Activated T-cell treated with anti-CD3 and anti-CD28 coated beads, Interleukin-2, amount 50 U/mL, for 48 hours (primary cell): ENCODE measurements at places on chromosomes 12 and 14.

- no peak for DNase-seq
These were observed 1.0 kb upstream of the ANO6 start for GRCh38 chr12:45214749-45215418.

GRCh38 chr14:82113710-82114109 lies 580.1 kb upstream of the SEL1L start:
- no peak for DNase-seq

DNA sequence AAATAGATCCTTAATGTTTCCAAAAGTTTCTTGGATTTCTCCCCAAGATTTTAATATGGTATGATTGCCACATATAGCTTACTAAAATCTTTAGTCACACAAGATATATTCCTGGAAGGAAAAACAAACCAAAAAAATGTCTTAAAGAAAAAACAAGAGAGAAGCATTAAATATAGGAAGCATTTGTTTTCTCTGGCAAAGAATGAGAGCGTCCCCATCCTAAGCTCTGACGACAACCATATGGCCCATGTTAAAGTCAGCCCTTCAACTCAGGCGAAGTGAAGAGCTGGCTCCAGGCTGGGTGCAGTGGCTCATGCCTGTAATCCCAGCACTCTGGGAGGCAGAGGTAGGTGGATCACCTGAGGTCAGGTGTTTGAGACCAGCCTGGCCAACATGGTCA lies 35.6 kb downstream of the GCH1 start:
- DNase-seq, result no peak

DNA sequence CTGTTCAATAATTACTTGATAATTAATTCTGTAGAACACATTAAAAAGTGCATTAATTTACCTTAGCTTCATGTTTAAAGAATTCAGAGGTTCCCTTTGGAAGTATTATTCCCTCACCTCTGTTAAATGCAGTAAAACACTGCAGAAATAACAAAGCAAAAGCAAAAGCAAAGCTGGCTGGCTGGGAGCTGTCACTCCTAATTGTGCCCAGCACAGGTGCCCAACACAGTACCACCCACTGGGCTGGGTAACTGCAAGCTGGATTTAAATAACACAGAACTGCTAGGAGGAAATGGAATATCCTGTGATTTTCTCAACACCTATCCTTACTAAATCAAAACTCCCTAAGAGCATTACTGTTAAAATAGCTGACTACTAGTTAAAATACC lies 72.6 kb downstream of the SLC2A13 start:
- DNase-seq, result no peak

DNA sequence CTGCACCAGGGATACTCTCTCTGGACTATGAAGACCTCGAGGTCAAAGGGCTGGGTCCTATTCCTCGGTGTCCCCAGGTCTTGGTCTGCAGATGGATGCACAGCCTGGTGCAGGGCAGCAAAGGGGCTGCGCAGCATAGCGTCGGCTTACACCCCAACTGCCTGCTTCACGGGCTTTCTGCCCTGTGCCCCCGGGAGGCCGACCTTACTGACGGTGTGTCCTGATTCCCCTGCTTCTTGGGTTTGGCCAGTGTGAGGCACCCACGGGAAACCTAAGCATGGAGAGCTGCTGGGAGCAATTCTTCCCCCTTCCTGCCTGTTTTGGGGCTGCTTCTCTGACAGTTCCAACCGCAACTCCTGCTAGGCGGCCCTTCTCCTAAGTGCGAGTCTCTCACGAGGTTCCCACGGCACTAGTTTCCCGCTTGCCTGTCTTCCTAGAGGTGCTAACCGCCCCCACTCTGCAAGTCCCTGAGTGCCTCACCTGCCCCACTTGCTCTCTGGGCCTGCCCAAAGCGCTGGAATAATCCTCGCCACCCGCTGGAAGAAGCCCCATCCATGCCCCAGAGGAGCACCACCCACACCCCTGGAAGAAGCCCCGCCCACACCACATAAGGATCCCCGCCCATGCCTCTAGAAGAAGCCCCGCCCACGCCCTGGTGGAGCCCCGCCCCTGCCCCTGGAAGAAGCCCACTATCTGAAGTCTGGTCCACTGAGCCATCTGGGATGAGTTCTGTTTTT lies 54.0 kb downstream of the PRIMA1 start:
- peak; percentile 20 for DNase-seq

DNA sequence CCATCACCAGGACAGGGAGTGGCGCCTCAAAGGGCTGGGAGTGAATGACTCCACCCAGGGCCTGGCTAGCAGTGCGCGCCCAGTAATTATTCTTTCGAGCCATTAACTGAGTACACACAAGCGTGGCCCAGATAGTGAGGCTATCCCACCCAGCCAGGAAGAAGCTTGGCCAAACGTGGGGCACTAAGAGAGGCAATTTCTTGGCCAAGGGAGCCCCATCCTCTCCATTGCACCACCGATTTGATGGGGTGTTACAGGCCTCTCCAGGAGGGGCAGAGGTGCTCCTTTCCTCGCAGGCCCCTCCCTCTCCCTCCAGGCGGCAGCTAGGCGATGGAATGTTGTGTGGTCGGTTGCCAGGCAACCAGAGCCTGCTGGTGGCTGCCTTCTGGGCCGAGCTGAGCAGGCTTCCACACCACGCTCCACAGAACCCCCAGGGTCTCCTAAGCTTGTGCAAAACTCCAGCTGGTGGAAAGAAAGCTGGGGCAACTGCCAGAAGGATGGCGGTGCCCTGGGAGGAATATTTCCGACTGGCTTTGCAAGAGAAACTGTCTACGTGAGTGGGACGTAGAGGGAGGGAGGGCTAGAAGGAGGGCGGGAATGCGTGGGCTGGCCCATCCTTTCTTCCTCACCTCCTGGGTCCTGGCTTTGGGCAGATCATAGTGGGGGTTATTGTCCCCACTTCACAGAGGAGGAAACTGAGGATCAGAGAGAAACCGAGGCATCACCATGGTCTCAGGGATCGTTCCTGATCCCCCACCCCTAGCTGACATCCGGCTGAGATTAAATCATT lies at the start of gene CFAP73:
Gene CFAP73 (plus strand): TSS at position 364 of the 790 bp plus-strand sequence. CDS start 134 bp downstream, at position 498.
- DNase-seq, result no peak

DNA sequence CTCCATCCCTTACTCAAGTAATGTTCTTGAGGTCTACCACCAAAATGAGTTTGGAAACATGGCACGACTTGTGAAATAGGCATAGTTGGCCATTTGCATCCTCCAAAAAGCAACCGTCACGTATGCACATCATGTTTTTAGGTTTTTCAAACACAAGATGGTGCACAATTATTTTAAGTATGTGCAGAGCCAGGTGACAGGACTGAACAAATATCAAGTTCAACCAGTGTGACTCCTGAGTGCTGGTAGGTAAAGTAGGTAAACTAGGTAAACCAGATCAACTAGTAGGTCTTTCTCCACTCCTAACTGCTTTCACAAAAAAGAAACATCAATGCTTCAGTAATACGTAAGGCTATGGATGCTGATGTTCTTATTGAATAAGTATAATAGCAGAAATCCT lies 39.1 kb downstream of the FGD6 start:
- DNase-seq, result no peak
